ENCODE measurements at places on chromosomes 1 and 21.

DNA sequence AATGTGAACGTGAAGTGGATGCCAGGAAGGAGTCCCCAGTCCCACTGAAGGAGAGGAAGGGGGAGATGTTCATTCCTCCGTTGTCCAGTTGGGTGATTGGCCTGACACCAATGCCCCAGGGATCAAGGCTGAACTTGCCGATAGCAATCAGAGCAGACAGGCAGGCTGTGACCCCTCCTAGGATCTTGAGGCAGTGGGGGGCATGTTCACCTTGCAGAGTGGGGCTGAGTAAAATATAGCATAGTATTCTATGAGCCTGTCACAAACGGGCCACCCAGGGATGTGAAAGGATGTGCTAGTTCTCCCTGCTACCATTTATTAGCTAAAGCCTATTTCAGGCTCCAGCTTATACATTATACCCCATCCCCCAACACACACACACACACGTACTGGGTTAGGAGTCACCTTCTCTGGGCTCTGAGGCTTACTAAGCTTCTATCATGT, 80.7 kb upstream of the CD34 start:
- DNase-seq, result no peak

- peak; percentile 75 for DNase-seq
Observed at GRCh38 chr1:243267914-243268653, 12.2 kb downstream of the SDCCAG8 start.

GRCh38 chr21:27060190-27060589, 93.3 kb upstream of the ADAMTS5 start:
- no peak for DNase-seq

DNA sequence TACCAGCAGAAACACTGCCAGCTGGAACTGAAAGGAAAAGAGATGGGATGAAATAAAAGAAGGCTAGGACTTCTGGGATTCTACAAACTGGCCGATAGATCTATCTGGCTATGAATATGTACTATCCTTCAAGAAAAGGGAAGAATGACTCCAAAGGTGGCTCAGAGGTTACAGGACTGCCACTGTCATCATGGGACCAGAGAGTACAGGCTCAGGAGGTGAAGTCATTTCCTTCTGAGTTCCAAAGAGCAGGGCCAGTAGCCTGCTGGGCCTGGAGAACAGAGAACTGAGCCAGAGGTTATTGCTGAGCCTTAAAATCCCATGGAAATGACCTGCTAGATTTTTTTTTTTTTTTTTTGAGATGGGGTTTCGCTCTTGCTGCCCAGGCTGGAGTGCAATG, 27.6 kb downstream of the ZNF496 start:
- DNase-seq, result peak; percentile 55

DNA sequence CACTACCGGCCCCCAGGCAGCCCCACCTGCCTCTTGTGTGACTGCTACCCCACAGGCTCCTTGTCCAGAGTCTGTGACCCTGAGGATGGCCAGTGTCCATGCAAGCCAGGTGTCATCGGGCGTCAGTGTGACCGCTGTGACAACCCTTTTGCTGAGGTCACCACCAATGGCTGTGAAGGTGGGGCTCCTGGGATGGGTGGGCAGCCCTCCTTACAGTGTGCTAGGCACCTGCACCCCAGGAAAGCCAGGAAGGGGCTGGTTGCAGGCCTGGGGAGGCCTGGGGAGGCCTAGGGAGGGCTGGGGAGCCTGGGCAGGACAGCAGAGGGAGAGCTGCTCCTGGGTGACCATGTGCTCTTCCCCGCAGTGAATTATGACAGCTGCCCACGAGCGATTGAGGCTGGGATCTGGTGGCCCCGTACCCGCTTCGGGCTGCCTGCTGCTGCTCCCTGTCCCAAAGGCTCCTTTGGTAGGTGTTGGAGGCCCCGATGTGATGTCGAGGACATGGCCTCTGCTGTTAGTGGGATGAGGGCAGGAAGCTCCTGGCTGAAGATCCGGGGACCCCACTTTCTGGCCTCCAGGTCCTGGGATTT, 16.5 kb downstream of the CELSR2 start:
- no peak for DNase-seq

- peak; percentile 55 for DNase-seq
Observed at GRCh38 chr1:232127190-232127589, 500.6 kb downstream of the DISC1 start.

GRCh38 chr1:99661780-99662179, 15.9 kb downstream of the PALMD start:
- DNase-seq, result no peak

DNA sequence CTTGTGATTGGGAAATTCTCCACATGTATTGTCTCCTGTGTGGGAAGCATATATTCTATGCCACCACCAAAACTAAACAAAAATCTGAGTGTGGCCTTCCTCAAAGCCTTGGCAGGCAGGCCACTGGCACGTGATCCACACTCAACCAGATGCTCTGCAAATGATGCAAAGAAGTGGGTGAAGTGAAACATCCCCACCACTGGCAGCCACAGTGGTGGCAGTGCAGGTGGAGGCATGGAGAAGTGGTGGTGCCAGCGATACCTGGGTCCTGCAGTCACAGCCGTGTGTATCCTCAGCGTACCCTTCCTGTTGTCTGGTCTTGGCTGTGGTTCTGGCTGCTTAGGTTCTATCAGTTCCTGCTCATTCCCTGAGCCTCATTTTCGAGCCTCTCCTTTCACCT, 65.2 kb downstream of the PLPPR5 start:
- no peak for DNase-seq

DNA sequence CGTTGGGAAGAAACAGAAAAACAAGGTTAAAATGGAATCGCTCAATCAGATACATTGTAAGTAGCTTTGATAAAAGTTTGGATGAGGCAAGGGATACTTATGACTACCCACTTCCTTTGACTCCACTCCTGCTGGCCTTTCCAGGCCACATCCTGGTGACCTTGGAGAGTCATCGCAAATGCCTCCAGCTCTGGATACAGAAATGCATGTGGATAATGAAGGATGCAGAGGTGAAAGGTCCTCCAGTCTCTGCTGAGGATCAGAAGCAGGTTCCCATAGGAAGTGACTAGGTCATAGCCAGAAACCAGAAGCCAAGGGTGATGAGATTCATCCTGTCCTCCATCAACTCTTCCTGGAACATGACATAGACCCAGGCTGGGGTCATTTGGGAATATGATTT, 6.2 kb upstream of the CAMK1G start:
- DNase-seq, result no peak

GRCh38 chr1:204338997-204339396, 20.7 kb downstream of the PLEKHA6 start:
- no peak for DNase-seq

GRCh38 chr1:226772446-226773139, 33.5 kb upstream of the ITPKB start:
- DNase-seq, result peak; percentile 58

DNA sequence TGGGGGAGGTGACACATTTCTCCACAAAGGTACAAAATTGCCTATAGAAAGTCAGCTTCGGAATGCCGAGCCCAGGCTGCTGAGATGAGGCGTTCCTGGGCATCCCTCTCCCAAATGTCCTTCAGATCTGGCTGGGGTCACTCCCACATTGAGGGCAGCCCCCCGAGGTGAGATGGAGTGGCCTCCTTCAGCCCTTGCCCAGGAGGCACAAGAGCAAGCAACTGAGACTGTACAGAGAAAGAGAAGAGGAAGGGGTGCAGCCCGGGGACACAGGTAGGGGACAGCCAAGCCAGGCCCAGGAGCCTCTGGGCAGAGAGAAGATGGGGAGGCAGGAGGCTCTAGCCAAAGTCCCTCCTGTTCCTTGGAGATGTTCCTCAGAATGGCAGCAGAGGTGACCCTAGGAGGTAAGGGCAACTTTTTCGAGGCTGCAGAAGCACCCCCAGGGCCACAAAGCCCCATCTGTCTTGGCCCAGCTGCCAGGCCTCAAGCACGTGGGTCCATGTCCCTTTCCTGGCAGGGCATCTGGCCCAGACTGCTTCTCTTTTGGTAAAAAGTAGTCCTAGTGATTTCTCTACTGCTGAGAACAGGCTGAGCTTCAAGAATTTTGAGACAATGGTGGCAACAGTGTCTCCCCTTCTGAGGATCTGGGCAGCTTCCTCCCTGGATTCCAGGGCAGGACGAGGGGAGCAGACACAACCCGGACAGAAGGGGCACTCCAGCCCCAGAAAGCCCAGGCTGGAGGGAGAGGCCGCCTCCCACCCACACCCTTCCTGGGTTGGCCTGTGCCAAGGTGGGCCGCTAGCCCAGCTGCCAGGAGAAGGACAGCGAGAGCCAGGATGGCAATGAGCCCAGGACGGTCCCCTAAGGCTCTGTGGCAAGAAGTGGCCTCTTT, 68.0 kb downstream of the LRRN2 start:
- no peak for DNase-seq

DNA sequence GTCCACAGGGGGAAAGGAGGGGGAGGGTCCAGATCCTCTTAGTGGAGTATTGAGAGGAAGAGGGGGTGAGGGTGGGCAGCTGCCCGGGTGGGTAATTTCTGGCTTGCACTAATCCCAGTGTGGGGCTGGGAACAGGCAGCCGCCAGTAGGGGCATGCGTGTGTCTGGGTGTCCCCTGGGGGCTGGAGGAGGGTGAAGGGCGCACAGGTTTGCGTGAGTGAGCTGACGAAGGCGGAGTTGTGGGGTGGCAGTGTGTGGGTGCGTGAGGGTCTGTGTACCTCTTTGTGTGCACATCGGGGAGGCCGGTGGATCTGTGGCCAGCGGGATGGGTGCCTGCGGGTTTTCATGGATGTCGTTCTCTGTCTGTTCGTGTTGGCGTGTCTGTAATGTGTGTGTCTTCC, 97.3 kb downstream of the PAX7 start:
- DNase-seq, result no peak

DNA sequence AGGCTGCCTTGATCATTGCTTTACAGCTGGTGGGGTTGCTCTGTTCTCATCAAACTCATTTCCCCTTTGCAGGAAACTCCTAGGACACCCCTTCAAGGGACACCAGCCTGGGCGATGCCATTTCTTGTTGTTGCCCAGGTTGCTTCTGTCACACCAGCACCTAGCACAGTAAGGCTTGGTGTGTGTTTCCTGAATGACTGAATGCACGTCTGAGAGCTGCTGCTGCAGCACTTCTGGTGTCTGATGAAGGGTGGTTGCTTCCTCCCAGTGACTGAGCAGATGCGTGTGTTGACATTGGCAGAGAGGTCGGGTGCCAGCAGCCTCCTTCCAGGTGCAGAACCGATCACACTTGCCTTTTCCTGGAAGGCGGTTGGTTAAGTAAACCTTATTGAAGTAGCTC, 477.4 kb downstream of the CAMTA1 start:
- DNase-seq, result no peak

GRCh38 chr1:42845866-42846256, 552 bp upstream of the ZNF691 start:
- DNase-seq, result no peak

DNA sequence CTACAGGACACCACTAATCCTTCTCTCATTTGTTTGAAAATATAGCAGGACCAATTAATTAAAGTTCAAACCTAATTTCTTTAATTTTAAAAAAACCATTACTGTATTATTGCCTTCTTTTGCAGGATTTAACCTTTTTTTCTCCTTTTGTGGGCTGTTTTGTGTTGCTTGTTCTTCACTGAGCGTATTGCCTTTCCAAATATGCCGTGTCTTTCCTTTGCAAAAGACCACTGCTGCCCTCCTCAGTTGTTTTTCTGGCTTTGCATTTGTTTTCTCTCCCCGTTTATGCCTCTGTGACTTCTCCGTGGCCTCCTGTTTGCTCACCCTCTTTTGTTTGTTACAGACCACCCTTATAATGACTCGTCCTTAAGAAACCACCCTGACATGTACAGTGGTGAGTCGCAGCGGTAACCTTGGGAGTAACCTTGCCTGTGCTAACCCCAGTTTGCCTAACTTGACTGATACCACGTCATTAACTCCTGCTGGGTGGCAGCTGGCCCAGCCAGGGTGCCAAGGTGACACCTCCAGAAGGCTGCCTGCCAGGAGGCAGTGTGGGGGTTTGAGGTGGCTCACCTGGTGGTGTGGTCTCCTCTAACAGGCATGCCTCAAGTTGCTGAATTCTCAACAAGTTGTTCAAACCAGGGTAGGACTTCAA, 81.1 kb upstream of the CNTN2 start:
- DNase-seq, result no peak

GRCh38 chr1:48746906-48747305, 29.8 kb downstream of the BEND5 start:
- DNase-seq, result no peak

- DNase-seq, result peak; percentile 49
Observed at GRCh38 chr1:94819945-94820746, at the start of gene SLC44A3. Gene SLC44A3 (plus strand): TSS chr1:94820357. CDS start chr1:94820452, 95 bp downstream.

GRCh38 chr1:7263021-7263960, 478.0 kb downstream of the CAMTA1 start:
- no peak for DNase-seq

DNA sequence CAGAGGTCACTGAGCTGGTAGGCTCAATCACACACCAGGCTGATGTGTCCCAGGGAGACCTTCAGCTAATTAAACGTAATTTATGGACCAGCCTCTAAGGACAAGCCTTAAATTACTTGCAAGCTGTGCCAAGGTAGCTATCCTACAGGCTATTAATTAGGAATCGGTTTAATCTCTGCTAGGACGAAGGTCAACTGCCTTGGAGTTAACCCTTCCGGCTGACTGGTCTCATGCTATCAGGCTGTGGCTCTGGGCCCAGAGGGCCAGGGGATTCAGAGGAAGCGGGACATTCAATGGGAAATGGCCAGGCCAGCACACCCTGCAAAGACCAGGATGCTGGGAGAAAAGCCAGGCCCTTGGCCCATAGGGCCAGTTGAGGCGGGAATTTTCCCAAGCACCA, 19.0 kb downstream of the DHRS3 start:
- DNase-seq, result no peak

- DNase-seq, result no peak
Observed at GRCh38 chr1:168372861-168373371, 92.2 kb downstream of the TBX19 start.

DNA sequence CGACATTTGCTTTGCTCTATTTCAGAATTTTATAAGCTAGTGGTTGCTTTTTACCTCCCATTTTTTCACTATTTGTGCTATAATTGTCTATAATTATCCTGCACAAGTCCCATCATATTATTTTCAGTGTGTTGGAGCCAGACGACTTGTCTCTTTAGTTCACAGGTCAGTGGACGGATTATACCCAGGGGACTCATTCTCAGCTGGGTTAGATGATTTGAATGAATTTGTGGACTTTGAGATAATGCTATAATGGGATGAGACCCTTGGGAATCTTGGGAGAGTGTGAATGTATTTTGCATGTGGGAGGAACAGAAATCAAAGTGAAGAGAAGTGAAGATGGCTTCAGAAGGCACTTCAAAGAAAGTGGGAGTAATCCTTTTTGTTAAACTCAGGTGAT, 31.5 kb upstream of the KCNK1 start:
- DNase-seq, result no peak

- DNase-seq, result no peak
Observed at GRCh38 chr1:96059736-96060135, 661.8 kb upstream of the PTBP2 start.

DNA sequence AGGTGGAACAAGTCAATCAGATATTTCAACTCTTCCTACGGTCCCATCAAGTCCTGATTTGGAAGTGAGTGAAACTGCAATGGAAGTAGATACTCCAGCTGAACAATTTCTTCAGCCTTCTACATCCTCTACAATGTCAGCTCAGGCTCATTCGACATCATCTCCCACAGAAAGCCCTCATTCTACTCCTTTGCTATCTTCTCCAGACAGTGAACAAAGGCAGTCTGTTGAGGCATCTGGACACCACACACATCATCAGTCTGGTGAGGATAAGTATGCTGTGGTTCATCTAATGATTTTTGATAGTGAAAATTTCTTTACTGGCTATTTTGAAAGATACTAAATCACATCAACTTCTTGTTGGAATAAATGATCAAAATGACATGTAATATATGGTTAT, 67.7 kb upstream of the MPC2 start:
- DNase-seq, result no peak

Data from suppressor macrophage treated with lipopolysaccharide for 1 hour (primary cell).